ENCODE measurements at places on chromosomes 5 and 9.
A peak's percentile ranks its signal among the peaks of the same experiment; 100 is the strongest.

GRCh38 chr5:10684303-10685086 lies 76.5 kb downstream of the DAP start:
- peaks cover 13% of the 10 kb centered on the region for H3K4me1 ChIP-seq
- peaks cover 62% of the 10 kb centered on the region for H3K36me3 ChIP-seq
- peaks cover 10% of the 10 kb centered on the region for H3K27me3 ChIP-seq
- peak overlapping the region; percentile 42 for H3K4me3 ChIP-seq
- no peak for DNase-seq
- H3K27ac ChIP-seq = no peak overlapping the region

DNA sequence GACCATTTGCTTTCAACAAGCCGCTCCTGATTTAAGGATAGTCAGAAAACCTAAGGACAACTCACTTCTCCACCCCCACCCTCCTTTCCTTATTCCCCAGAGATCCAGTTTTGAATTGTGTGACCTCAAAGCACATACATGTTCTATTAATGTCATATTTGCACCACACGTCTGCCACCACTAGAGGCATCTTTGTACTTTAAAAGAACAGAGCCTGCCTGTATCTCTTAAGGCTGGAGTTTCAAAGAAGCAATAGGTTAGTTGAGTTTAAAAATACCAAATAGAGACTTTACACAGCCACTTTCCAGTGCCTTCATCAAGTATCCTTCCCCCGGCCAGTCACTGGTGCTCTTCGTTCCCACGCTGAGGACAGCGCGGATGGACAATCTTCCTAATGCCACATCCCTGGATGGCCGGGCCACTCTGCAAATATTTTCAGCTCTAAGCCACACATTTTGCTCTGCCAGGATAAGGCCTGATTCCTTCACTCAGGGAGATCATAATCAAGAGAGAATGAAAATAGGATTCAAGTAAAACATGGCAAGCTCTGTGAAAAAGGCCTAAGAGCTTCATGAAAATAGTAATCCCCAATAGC lies 146.3 kb downstream of the SNCAIP start:
- H3K4me3 ChIP-seq = peak overlapping the region; percentile 59
- DNase-seq = no peak
- no peak overlapping the region for H3K27ac ChIP-seq
- peaks cover 42% of the 10 kb centered on the region for H3K36me3 ChIP-seq
- H3K27me3 ChIP-seq = peaks cover 7% of the 10 kb centered on the region
- peaks cover 13% of the 10 kb centered on the region for H3K4me1 ChIP-seq

DNA sequence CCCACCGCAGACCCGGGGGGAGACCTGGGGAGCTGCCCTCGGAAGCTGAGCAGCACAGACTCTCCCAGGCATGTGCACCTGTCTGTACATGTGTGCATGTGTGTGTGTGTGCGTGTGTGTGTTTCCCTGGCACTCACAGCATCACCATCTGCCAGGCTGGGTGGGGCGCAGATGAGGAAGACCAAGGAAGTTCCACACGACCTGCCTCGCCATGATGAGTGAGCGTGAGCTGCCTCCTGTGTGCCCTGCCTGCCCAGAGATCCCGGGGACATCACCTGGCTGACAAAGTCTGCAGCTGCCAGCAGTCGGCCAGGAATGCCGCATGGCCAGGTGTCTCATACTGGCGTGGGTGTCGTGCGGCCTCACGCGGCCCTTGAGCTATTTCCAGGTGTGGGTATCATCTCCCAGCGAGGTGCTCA lies 4.0 kb upstream of the GPSM1 start:
- H3K27ac ChIP-seq = no peak overlapping the region
- no peak overlapping the region for H3K4me3 ChIP-seq
- H3K27me3 ChIP-seq = peaks cover 5% of the 10 kb centered on the region
- DNase-seq = no peak

GRCh38 chr5:102874054-102874453 lies 118.9 kb downstream of the PAM start:
- no peak overlapping the region for H3K27ac ChIP-seq
- H3K4me3 ChIP-seq = no peak overlapping the region
- H3K4me1 ChIP-seq = peaks cover 7% of the 10 kb centered on the region

GRCh38 chr5:159155960-159156359 lies 53.4 kb downstream of the RNF145 start:
- no peak overlapping the region for H3K27ac ChIP-seq
- H3K27me3 ChIP-seq = peaks cover 1% of the 10 kb centered on the region
- H3K36me3 ChIP-seq = no peaks in the 10 kb centered on the region
- H3K4me1 ChIP-seq = peaks cover 14% of the 10 kb centered on the region

DNA sequence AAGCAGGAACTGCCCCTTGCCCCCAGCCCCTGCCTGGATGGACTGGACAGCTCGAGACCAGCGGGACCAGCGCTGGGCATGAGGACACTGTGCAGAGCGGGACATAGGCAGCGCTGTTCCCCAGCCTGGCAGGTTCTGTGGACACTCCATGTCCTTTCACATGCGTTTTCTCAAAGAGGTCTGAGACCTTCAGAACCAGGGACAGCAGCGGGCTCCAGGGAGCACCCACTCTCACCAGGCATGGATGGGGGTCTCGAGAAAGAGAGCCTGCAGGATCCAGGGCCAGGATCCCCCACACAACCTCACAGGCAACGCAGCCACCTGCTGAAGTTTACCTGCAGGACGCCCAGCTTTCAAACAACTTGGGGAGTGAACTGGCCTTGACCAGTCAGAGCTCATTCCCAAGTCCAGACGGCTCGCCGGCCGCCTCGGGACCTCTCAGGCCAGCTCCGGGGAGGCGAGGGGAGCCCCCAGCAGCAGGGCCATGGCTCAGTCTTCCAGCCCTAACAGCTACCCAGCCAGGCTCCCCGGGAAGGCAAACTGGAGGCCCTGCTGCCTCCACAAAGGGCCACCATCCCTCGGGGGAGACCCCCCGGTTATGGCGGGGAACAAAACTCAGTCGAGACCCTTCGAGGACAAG lies 72.5 kb upstream of the SARDH start:
- H3K27ac ChIP-seq = no peak overlapping the region
- H3K36me3 ChIP-seq = peaks cover 1% of the 10 kb centered on the region
- H3K27me3 ChIP-seq = peaks cover 4% of the 10 kb centered on the region
- no peak overlapping the region for H3K4me3 ChIP-seq
- peak; percentile 30 for DNase-seq

GRCh38 chr9:21686738-21687137 lies 115.7 kb upstream of the MTAP start:
- DNase-seq = no peak
- H3K27me3 ChIP-seq = no peaks in the 10 kb centered on the region
- no peak overlapping the region for H3K27ac ChIP-seq
- H3K4me1 ChIP-seq = no peaks in the 10 kb centered on the region
- no peak overlapping the region for H3K4me3 ChIP-seq
- no peaks in the 10 kb centered on the region for H3K36me3 ChIP-seq

GRCh38 chr5:122304471-122305215 lies 7.4 kb upstream of the SNCAIP start:
- H3K4me3 ChIP-seq = no peak overlapping the region
- peaks cover 3% of the 10 kb centered on the region for H3K27me3 ChIP-seq
- H3K4me1 ChIP-seq = peaks cover 35% of the 10 kb centered on the region
- no peak overlapping the region for H3K27ac ChIP-seq
- H3K36me3 ChIP-seq = no peaks in the 10 kb centered on the region

- peaks cover 16% of the 10 kb centered on the region for H3K4me1 ChIP-seq
- H3K4me3 ChIP-seq = no peak overlapping the region
- no peak for DNase-seq
- no peaks in the 10 kb centered on the region for H3K27me3 ChIP-seq
These were observed 562.7 kb downstream of the TLE4 start for GRCh38 chr9:80134487-80134886.
